ENCODE measurements at places on chromosomes 16 and 17. TPM values are rescaled to one million over a fixed set of nuclear protein-coding genes. Genes with fewer than 3 reads are reported as not detected.

The NPIPA5 gene
- total RNA-seq = 19.6 TPM

GRCh38 chr16:77271532-77272426 is 72.6 kb downstream of the SYCE1L start:
- no peaks in the 10 kb centered on the region for H3K4me1 ChIP-seq
- no peak overlapping the region for H3K4me3 ChIP-seq

DNA sequence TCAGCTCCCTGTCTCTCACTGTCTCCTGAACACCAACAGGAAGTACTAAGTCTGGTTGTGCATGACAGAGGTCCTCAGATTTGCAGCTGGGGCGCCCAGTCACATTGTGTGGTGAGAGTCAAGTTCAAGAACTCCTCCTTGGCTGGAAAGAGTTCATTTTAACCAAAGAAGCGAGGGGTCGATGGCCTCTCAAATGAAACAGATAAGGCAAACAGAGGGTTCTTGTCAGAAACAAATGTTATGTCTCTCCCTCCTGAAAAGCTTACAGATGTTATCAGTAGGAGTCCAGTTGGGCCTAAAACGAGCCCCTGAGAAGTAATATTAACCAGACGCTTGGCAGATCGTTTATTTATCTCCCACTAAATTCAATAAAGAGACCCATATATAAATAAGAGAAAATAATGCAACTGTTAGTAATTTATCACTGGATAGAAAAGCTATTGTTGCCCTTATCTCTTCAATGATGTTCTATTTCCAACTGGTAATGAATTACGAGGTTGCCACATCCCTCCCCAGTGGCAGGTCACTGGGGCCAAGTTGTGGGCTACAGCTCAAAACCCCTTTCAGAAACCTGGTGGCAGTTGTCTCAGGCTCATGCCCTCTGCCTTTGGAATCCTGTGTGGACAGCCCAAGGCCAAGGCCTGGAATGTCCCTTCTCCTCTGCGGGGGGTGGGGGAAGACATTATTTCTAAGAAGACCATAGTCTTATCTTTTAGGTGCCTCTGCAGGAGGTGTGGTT is 307.5 kb upstream of the DYNLRB2 start:
- H3K27ac ChIP-seq = no peak overlapping the region
- DNase-seq = no peak
- H3K4me1 ChIP-seq = no peaks in the 10 kb centered on the region
- no peak overlapping the region for H3K4me3 ChIP-seq
- H3K36me3 ChIP-seq = no peaks in the 10 kb centered on the region

DNA sequence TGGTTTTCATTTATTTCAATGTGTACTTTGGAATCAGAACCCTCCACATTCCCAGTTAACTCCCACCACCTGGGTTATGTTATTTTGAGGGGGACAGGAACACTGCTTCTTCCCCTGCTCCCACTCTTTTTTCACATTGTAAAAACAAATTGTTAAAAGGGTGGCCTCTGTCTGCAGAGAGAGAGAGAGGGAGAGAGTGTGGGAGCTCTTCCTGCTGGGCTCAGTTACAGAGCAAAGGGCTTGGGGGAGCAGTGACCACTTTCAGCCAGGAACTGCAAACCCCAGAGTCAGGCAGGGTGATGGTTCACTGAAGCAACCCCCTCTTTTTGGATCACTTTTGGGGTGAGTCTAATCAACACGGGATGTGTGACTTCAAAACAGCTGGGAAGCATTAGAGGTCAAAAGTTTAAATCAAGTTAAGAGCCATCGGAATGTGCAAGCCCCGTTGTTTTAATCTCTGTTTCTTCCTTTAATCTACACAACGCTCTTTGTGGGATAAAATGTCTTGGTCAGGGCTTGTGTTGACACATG is 577.0 kb upstream of the CDH11 start:
- DNase-seq = no peak
- no peak overlapping the region for H3K4me3 ChIP-seq
- H3K27me3 ChIP-seq = no peaks in the 10 kb centered on the region
- no peaks in the 10 kb centered on the region for H3K36me3 ChIP-seq
- no peak overlapping the region for H3K27ac ChIP-seq

DNA sequence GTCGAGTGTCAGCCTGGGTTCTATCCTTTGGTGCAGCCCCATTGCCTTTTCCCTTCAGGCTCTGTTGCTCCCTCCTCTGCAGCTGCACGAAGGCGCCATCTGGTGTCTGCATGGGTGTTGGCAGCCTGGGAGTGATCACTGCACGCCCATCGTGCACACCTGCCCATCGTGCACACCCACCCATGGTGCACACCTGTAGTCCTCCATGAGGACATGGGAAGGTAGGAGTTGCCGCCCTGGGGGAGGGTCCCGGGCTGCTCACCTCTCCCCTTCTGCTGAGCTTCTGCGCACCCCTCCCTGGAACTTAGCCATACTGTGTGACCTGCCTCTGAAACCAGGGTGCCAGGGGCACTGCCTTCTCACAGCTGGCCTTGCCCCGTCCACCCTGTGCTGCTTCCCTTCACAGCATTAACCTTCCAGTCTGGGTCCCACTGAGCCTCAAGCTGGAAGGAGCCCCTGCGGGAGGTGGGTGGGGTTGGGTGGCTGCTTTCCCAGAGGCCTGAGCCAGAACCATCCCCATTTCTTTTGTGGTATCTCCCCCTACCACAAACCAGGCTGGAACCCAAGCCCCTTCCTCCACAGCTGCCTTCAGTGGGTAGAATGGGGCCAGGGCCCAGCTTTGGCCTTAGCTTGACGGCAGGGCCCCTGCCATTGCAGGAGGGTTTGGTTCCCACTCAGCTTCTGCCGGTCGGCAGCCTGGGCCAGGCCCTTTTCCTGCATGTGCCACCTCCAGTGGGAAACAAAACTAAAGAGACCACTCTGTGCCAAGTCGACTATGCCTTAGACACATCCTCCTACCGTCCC is 2.9 kb downstream of the CTRL start:
- no peak overlapping the region for H3K27ac ChIP-seq
- H3K4me3 ChIP-seq = no peak overlapping the region
- no peaks in the 10 kb centered on the region for H3K27me3 ChIP-seq
- H3K36me3 ChIP-seq = peaks cover 57% of the 10 kb centered on the region
- peaks cover 7% of the 10 kb centered on the region for H3K4me1 ChIP-seq

- H3K27me3 ChIP-seq = no peaks in the 10 kb centered on the region
- H3K27ac ChIP-seq = no peak overlapping the region
- H3K4me3 ChIP-seq = no peak overlapping the region
- no peaks in the 10 kb centered on the region for H3K4me1 ChIP-seq
Measured at GRCh38 chr16:5841974-5842373, 744.4 kb upstream of the EEF2KMT start.

- no peaks in the 10 kb centered on the region for H3K27me3 ChIP-seq
- peak overlapping the region; percentile 73 for H3K27ac ChIP-seq
- H3K4me3 ChIP-seq = no peak overlapping the region
- H3K4me1 ChIP-seq = peaks cover 21% of the 10 kb centered on the region
- no peaks in the 10 kb centered on the region for H3K36me3 ChIP-seq
Measured at GRCh38 chr16:82936941-82937551, 310.3 kb downstream of the CDH13 start.

DNA sequence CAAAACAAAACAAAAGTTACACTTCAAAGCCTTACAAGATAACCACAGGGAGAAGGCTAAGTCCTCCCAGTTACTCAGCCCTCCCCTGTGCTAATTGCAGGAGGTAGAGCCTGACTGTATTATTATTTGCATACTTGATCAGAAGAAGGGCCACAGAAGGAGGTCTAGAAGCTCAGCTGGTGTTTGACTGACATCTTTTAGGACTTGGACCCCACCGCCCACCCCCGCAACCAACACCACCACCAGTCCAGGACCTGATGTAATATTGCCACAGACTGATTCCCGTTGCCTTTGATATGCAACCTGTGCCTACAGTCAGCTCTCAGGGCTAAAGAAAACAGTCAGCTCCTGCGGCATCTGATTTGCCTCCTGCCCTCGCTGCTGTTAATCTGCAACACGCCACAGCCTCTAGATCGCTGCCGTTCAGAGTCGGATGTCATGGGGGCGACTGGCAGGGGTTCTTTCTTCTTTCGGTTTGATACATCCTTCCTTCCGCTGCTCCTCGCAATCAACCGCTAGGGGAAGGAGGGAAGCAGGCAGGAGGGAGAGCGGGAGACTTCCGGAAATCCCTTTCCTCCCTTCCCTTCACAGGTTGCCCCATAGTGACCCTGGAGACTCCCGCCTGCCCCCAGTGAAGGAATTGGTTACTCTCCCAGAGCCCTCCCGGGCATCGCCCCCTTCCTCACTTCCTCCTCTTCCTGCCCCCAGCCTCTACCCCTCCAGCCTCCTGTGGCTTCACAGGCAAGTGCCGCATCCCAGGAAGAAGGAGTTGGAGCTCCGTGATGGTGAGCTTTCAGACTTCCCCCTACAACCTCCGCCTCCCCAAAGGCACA is 90.5 kb upstream of the SOX9 start:
- no peaks in the 10 kb centered on the region for H3K27me3 ChIP-seq
- H3K36me3 ChIP-seq = no peaks in the 10 kb centered on the region
- peak; percentile 38 for DNase-seq
- peak overlapping the region; percentile 8 for H3K4me3 ChIP-seq
- H3K27ac ChIP-seq = no peak overlapping the region

All from natural killer cell (primary cell).